ENCODE measurements at places on chromosomes 6 and 20.

- no peak for DNase-seq
These were observed 63.0 kb upstream of the VSTM2L start for GRCh38 chr20:37839955-37840354.

- DNase-seq: no peak
These were observed 1.5 kb upstream of the SLC2A4RG start for GRCh38 chr20:63737945-63738686.

- no peak for DNase-seq
These were observed 1021.6 kb upstream of the MAP3K7 start for GRCh38 chr6:91608428-91608827.

- DNase-seq: no peak
These were observed 168.9 kb upstream of the JARID2 start for GRCh38 chr6:15077006-15077405.

DNA sequence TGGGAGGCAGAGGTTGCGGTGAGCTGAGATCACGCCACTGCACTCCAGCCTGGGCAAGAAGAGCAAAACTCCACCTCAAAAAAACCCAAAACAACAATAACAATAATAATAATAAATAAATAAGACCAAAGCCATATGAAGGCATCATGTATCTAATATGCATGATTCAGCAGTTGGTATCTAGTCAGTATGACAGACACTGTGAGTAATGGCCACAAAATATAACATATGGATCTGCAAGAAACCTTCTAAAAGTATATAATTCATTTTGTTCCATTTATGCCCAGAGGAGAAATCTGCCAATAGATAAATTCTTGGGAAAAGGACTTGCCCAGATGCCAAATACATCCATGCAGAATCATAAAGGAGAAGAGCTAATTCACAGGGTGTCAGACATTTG lies 252.3 kb downstream of the BTBD9 start:
- DNase-seq: no peak

- DNase-seq: no peak
These were observed 2.6 kb downstream of the DSE start for GRCh38 chr6:116373300-116373699.

DNA sequence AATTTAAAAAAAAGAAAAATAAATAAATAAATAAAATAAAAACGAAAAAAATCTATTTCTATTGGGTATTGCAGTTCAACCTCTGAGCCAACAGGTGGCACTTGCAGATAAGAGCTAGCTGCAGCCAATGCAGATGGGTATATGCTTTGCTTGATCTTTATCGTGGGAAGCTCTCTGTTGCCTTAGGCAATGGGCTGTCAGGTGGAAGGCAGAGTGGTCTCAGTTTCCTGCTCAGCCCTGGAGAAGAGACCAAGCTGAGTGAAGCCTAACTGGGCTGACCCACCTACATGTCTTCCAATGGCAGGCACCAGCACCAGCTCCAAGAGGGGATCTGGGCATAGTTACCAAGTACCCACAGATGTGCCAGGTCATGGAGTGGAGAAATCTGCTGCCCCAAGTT lies 95.0 kb downstream of the AK9 start:
- no peak for DNase-seq

DNA sequence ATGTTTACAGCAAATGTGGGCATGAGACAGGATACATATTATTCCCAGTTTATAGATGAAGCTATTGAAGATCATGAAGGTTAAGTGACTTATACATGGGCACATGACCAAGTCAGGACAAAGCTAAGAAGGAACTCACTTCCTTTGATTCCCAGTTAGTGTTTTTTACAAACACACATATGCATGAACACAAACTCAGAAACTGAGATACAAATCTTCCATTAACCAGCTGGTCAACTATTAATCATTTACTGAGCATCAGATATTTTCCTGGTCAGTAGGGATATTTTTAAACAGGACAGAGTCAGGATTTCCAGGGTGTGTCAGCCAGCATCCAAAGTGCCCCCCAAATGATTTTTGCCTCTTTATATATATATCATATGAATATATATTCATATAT lies 222.2 kb downstream of the OGFRL1 start:
- no peak for DNase-seq

- no peak for DNase-seq
These were observed 53.4 kb upstream of the CD93 start for GRCh38 chr20:23139524-23139923.

DNA sequence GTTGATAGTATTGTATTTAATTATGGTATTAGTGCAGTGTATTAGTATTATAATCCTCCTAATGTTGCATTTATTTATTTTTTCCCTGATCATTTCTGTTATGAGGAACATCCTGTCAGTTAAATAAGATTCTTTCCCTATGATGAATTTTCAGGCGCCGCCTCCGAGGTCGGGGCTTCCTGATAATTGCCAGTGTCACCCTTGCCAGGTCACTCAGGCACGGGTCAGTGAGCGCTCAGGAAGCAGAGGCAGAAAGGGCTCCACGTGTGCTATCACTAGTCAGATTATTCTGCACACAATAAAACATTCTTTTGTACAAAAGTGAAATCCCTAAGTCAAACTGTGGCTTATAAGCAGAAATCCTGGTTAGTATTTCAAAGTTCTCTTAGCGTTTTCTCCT lies 64.8 kb downstream of the TSHZ2 start:
- no peak for DNase-seq

GRCh38 chr6:159829526-159829925 lies 29.4 kb downstream of the PNLDC1 start:
- DNase-seq: no peak

GRCh38 chr20:58740356-58741308 lies 48.0 kb downstream of the NPEPL1 start:
- DNase-seq: no peak

DNA sequence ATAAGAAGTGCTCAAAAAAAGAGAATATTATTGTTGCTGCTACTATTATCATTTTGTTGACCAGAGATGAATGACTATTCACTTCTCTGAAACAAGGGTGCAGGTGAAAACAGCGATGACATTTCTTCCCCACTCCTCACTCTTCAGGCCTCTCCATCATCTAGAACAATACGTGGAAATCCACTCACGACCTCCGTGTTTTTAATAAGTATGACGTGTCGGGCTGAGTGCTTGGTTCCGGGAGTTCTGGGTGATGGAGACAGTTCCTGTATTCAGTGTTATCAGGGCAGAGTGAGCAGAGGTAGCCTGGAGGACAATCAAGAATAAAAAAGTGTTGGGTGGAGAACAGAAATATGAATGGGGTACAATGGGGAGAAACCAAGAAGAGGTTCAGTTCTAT lies 130.0 kb upstream of the ZNF217 start:
- DNase-seq: no peak

- DNase-seq: no peak
These were observed 175.1 kb downstream of the PDE10A start for GRCh38 chr6:165487950-165488349.

GRCh38 chr6:39021041-39021440 lies 27.5 kb upstream of the GLP1R start:
- no peak for DNase-seq

- no peak for DNase-seq
These were observed 68.2 kb upstream of the SSTR4 start for GRCh38 chr20:22966787-22967464.

DNA sequence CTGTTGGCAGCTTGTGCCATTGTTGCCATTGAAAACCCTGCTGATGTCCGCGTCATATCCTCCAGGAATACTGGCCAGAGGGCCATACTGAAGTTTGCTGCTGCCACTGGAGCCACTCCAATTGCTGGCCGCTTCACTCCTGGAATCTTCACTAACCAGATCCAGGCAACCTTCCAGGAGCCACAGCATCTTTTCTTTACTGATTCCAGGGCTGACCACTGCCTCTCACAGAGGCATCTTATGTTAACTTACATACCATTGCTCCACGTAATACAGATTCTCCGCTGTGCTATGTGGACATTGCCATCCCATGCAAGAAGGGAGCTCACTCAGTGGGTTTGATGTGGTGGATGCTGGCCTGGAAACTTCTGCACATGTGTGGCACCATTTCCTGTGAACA lies 221.8 kb upstream of the FAM83B start:
- DNase-seq: no peak

DNA sequence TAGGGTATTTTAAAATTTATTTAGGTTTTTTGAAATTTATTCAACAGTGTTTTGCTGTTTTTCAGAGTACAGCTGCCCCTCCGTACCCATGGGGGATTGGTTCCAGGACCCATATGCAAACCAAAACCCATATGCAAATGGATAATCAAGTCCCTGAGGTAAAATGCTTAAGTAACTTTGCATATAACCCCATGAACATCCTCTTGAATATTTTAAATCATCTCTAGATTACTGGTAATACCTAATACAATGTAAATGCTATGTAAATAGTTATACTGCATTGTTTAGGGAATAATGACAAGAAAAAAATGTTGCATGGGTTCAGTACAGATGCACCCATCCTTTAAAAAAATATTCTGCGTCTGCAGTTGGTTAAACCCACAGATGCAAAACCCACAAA lies 547.9 kb upstream of the CDH4 start:
- DNase-seq: no peak

GRCh38 chr6:13177664-13178063 lies 150.7 kb downstream of the TBC1D7 start:
- DNase-seq: no peak

DNA sequence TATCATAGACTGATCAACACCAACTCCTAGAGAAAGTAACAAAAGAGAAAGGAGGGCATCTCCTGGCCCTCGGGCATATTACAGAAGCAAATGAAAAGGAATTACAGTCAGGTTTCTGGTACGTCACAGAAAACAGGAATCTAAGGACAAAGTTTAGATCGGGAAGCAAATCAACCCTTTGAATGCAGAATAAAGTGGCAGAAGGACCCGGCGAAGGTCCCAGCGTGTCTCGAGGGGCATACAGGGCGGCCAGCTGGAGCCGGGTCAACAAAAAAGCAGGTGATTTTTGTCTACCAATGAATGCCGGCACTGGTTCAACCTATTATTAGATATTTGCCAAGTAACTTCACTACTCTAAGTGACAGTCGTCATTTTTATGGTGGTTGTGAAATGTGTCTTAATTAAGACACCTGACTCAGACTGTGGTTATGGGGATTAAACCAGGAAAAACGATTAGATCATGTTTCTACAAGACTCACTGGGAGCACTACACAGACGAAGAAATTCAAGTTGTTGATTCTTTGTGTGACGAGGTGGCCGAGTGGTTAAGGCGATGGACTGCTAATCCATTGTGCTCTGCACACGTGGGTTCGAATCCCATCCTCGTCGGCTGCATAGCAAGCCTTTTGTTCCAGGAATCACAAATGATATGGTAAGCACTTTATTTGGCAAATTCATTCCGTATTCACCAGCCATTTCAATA lies 12.4 kb upstream of the ZSCAN9 start:
- peak; percentile 50 for DNase-seq

DNA sequence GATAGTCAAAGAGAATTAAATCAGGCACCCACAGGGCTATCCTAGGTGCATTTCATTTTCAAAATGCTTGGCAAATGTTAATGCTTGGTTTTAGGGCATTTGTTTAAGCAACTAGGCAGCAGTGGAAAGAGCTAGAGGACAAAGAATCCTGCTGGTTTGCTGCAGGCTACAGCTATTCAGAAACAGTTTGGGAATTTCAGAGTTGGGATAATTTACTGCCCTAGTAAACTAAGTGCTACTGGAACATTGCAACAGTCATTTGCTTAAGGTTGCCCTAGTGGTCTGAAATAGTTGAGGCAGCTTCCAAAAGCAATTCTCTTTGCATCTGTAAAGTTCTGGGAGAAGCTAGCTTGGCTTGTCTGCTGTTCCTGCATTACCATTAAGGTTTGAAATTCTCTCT lies 312.7 kb downstream of the LAMA2 start:
- DNase-seq: no peak

GRCh38 chr6:13436399-13437217 lies 50.8 kb downstream of the GFOD1 start:
- DNase-seq: no peak

- DNase-seq: no peak
These were observed 397.4 kb downstream of the MAFB start for GRCh38 chr20:40291493-40292135.

DNA sequence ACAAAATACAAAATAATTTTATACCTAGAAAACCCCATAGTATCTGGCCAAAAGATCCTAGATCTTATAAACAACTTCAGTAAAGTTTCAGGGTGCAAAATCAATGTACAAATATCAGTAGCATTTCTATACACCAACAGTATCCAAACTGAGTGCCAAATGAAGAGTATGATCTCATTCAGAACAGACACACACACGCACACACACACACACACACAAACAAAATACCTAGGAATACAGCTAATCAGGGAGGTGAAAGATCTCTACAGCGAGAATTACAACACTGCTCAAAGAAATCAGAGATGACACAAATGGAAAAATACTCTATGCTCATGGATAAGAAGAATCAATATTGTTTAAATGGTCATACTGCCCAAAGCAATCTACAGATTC lies 49.2 kb downstream of the TOMM6 start:
- DNase-seq: no peak

GRCh38 chr20:56429502-56429901 lies 17.4 kb downstream of the CASS4 start:
- DNase-seq: peak; percentile 45

DNA sequence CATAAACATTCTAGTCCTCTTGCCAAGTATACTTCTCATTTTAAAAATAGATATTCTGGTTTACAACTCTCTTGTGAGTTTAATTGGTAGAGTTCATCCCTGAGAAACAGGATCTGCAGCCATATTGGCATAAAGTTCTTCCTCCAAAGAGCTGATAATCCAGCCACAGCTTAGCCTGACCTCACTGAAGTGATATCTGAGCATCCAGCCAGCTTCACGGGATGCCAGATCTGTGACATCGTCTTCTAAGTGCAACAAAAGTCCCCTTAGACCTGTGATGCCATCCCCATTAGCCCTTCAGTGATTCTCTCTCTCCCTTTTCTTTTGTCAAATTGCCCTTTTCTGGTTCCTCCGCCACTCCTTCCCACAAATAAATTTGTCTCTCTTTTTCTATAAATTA lies 180.6 kb upstream of the STXBP5 start:
- DNase-seq: no peak

- peak; percentile 71 for DNase-seq
These were observed at the start of gene CDK5RAP1 for GRCh38 chr20:33401184-33401920. TSS of gene CDK5RAP1 (minus strand) at chr20:33401519. CDS start at chr20:33397064, 4,455 bp downstream.

- no peak for DNase-seq
These were observed 57.7 kb downstream of the RBM38 start for GRCh38 chr20:57448764-57449354.

GRCh38 chr20:20594171-20594530 lies 118.3 kb downstream of the RALGAPA2 start:
- DNase-seq: no peak

Measured in stimulated activated CD8-positive, alpha-beta memory T cell treated with anti-CD3 and anti-CD28 coated beads, Interleukin-15, amount 100 ng/mL, for 48 hours (primary cell).